ENCODE measurements at places on chromosomes 6 and 20.

GRCh38 chr6:41258196-41258493 is 28.3 kb downstream of the TREM1 start:
- no peak for DNase-seq

DNA sequence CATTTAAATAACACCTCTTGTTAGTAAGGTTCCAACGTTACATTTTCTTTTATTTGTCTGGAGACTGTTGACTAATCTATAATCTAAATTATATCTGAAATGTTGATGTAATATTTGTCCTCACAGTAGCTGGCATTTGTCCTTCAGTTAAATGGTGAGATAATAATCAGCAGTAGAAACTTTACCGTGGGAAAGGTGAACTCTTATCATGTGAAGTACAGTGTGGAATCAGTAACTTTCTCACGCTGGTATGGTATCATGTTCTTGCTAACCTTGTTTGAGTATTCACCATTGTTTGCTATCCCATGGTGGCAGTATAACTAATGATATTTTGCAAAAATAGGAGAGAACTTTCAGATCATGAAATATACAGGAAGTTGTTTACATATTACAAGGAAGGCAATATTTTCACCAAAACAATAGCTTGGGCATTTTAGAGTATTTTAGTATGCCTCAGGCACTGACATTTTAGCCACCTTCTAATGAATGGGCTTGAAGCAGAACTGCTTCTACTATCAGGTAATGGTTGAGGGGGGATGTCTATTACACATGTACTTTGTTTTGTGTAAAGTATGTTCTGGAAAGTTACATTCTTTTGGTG is 4.8 kb downstream of the GMNN start:
- no peak for DNase-seq

DNA sequence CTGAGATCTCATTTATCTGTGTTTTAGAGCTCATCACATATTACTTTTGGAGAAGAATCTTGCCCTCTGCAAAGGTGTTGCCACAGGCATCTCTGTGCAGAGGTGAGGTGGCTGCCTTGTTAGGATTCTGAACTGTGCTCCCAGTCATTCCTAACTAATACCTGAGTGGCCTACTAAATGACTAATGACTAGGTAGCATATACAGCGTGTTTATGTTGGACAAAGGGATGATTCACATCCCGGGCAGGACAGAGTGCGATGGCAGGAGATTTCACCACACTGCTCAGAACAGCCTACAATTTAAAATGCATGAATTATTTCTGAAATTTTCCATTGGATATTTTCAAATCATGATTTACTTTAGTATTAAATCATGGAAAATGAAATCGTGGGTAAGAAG is 23.1 kb upstream of the CGA start:
- DNase-seq = no peak

- DNase-seq = no peak
These were observed 33.9 kb downstream of the PRDM1 start for GRCh38 chr6:106120006-106120405.
